ENCODE measurements at places on chromosomes 1 and 21.

GRCh38 chr1:14666373-14666772 lies 67.9 kb downstream of the KAZN start:
- no peak for DNase-seq

GRCh38 chr1:36725151-36725550 lies 242.4 kb upstream of the CSF3R start:
- no peak for DNase-seq

- DNase-seq = no peak
These were observed 542.5 kb downstream of the NUF2 start for GRCh38 chr1:163864207-163864606.

GRCh38 chr1:170402476-170403311 lies 129.3 kb upstream of the GORAB start:
- no peak for DNase-seq

- DNase-seq = no peak
These were observed 182.6 kb upstream of the EDN2 start for GRCh38 chr1:41666981-41667631.

DNA sequence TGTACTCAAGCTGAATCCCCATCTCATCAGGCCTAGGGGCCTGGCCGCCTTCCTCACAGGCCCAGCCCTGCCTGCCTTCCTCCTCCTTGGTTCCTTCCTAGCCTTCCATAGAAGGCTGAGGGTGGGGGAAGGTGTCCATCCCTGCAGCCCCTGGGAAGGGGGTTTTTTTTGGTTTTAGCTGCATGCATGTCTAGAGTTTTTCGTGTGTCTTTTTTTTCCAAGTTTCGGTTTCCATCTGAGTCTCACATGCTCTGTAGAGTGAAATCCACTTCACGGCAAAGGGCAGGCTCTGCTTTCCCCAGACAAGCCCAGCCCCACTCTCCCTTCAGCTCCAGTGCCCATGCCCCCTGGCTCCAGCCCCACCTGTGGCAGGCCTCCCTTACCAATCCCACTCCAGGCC lies 32.1 kb downstream of the GRHL3 start:
- no peak for DNase-seq

- no peak for DNase-seq
These were observed 711.2 kb downstream of the KCNT2 start for GRCh38 chr1:195897076-195897475.

DNA sequence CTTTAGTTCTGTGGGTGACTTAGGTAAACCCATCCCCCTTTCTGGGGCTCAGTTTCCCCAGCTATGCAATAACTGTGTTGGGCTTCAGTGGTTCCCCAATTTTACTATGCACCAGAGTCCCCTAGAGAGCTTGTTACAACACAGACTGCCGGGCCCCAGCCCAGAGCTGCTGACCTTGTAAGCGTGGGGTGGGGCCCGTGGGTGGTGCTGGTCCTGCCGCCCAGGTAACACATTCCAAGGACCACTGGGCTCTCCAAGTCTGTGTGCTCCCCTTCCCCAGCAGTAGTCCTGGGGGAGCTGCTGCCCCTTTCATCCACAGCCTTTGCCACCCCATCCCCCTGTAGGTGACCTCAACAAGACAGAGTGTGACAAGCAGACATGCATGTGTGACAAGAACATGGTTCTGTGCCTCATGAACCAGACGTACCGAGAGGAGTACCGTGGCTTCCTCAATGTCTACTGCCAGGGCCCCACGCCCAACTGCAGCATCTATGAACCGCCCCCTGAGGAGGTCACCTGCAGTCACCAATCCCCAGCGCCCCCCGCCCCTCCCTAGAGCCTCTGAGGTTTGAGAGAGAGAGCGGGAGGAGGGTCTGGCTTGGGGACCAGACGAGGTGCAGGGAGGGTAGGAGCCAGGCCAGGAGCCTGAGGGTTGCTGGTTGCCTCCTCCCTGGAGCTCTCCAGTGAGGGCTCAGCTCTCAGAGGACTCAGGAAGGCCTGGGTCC lies 8.9 kb downstream of the PLA2G2F start:
- no peak for DNase-seq

DNA sequence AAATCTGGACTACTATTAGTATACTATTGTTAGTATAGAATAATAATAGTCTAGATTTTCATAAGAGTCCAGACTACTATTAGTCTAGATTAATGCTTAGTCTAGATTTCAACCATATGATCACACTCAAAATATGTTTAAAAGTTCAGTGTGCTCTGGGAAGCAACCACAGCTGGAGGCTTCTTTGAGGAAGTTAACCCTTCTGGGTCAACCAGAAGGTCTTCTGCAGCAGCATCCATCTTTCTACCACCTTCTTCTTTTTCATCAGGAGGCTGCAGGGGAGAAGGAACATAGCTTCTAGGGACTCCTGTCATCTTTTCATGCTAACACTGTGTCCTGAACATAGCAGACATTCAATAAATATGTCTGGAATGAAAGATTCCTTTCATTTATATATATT lies 51.2 kb upstream of the DNAJC6 start:
- no peak for DNase-seq

- no peak for DNase-seq
These were observed 3.6 kb downstream of the CAP1 start for GRCh38 chr1:40044110-40044509.

- DNase-seq = no peak
These were observed at the start of gene YOD1 for GRCh38 chr1:207051191-207051943. YOD1 (minus strand) TSS chr1:207051208; CDS start chr1:207051030, 178 bp downstream.

DNA sequence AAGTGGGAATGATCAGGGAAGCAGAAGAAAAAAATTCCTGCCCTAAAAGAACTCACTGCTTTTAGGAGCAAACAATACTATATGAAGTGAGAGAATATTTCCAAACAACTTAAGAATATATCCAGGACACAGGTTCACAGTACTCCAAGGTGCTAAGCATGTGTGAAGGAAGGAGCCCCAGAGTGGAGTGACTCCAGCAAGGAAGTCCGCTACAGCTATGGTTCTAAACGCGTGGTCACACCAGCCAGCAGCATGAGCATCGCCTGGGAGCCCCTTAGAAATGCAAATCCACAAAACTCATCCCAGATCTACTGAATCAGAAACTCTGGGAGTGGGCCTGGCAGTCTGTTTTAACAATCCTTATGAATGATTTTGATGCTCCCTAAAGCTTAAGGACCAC lies 36.1 kb downstream of the GADD45A start:
- no peak for DNase-seq

GRCh38 chr1:234018816-234019215 lies 114.3 kb downstream of the SLC35F3 start:
- DNase-seq = no peak

DNA sequence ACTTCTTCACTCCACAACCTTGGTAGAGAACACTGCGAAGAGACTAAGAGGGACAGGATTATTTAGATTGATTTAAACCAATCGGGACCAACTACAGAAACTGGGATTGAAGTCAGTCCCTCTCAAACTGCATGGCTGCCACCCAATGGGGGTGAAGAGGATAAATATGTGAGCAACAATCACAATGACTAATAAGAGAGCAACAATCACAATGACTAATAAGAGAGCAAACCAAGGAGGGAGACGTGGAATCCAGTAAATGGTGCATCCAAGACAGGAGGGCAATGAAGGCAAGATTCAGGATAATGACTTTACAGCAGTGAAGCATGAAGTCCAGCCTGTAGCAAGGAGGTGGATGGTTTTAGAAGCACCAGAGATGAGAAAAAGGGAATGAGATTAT lies 322.8 kb downstream of the TTLL7 start:
- DNase-seq = no peak

DNA sequence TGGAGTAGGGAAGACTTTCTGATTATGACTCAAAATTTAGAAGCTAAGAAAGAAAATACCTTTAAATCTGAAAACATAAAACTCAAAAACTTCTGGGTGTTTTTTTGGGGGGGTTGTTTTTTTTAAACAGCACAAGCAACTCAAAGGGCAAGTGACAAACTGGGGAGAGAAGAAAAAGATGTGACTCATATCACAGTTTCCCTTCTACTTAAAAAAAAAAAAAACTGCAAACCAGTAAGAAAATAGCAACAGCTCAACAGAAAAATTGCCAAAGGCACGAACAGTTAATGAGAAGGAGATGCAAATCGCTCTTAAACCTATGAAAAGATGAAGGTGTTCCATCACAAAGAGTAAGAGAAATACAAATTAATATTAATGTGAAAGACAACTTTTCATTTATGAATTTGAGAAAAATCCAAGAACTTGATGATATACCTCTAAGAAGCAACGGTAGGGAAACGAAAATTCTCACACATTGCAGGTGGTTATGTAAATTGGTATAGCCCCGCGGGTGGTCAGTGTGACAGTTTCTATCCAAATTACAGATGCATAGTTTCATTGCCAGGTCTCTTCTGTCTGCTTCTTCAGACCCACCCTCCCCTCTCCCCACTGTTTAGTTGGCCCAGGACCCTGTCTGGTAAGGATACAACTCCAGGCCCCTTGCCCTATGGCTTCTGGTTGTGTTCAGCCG lies 9.0 kb downstream of the IFNAR2 start:
- no peak for DNase-seq

DNA sequence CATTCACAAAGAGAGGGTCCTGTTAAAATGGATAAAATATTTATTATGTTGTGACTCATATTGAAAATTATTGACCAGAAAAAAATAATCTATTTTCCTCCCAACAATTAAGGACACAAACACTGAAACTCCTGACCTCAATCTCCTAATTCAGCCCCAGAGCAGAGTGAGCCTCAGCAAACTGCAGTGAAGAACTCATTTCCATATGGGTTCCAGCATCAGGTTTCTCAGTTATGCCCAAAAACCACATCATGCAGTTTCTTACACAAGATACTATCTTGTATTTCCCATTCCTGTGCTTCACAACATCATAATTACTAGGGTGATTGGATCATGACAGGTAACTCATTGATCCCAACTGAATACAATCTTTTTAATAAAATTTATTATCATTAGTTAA lies 15.4 kb downstream of the PYHIN1 start:
- no peak for DNase-seq

DNA sequence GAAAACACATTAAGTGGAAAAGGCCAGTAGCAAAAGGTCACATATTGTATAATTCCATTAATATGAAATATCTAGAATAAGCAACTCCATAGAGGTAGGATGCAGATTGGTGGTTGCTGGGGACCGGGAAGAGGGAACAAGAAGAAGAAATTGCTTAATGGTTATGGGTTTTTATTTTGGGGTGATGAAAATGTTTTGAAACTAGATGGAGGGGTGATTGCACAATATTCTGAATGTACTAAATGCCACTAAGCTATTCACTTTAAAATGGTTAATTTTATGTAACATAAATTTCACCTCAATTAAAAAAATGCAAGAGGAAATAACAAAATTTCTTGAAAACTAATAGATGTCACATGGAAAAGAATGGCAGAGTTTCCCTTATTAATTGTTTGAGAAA lies 6.7 kb downstream of the KIAA0040 start:
- no peak for DNase-seq

- DNase-seq = no peak
These were observed 759 bp downstream of the SMYD3 start for GRCh38 chr1:246506367-246506673.

DNA sequence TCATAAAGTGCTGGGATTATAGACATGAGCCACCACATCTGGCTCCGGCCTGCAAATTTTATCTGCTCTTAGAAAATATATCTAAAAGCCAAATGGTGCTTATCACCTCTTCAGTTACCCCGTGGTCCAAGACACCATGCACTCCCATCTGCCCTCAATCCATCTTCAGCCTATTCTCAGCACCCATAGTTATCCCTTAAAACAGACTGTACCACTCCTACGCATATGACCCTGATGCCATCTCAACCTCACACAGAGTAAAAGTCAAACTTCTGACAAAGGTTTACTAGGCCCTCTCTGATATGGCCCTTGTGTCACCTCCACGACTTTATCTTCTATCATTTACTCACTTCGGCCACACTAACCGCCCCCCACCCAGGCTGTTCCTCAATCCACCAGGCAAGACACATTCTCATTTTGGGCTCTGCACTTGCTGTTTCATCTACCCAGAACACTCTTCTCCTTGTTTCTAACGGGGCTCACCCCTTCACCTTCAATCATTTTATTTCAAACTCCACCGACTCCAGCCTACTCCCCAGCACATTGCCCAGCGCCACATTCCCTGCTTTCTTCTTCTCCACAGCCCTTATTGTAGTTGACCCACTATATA lies 33.0 kb downstream of the USP48 start:
- DNase-seq = no peak

GRCh38 chr1:17232759-17233661 lies 15.9 kb upstream of the PADI3 start:
- DNase-seq = no peak

DNA sequence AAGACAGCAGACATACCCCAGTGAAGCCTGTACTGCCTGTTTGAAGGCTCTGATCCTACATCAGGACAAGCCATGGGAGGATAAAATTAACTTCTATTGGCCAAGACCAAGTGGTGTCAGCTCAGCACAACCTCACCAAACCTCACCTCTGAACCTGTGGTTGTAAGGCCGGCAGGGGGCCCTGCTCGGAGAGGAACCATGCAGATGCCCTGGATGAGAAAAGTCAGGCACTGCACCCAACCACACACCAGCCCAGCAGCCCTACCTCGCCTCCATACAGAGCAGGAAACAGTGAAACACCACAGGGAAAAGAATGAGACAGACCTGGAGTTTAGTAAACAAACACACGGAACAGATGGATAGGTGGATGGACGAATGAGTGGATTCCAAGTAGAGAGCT lies 70.0 kb upstream of the PAX7 start:
- DNase-seq = no peak

DNA sequence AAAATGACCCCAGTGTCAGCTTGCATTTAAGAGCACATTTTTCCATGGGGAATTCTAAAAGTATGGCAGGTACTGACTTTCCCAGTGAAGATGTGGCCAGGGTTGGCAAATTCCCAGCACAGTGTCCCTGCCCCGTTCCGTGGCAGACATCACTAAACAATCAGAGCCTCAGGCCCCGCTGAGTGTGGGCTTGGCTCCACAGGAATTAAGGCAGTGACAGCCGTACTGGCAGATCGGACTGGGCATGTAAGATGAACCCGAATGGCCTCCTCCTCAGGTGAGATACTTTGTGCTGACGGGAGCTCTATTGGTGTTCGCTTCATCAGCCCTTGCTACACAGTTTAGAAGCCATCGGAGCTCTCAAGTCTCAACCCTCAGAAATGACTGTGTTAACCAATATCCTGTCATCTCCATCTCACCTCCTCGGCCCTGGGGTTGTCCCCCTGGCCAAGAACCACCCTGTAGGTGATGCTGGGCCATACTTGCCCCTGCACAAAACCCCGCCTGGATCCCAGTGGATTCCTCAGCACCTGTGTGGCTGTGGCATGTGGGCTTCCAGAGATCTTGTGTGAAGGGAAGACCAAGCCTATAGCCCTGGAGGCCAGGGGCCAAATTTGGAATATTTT lies 29.0 kb upstream of the ABCG1 start:
- no peak for DNase-seq

- no peak for DNase-seq
These were observed 1.7 kb upstream of the TMEM50B start for GRCh38 chr21:33481314-33481943.
